ENCODE measurements at places on chromosomes 3 and 15.

DNA sequence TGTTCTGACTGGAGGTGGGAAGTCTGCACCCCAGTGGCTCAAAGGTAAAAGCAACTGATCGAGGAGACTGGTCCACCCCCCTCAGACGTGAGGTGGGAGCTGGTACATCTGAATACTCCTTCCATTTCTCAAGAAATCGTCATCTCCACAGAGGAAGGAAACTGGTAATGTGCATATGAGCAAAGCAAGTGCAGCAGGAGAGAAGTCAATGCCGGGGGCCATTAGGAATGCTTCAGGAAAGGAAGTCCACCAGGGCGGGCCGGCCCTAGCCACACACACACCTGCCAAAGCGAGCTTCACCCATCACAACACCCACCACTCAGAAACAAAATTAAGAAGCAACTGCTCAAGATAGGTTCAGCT, 8.5 kb downstream of the TBC1D2B start:
- no peak for DNase-seq

- no peak for DNase-seq
These were observed 4.8 kb downstream of the LIPC start for GRCh38 chr15:58436552-58436951.

DNA sequence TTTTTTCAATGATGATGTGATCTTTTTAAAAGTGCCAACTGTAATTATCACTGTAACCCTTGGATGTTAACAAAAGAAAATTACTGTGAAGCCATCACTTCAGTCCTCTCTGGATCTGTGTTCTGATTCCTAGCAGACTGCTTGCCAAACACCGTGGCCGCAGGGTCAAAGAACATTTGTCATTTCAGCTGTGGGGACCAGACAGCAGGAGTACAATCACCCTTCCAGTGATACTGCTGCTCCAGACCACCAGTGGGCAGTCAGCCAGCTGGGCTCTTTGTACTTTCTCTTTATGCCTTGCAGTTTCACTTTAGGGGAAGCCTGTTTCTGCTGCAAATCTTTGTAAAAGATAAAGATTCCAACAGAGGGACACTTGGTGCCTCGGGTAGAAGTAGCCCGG, 770.0 kb downstream of the GRM7 start:
- peak; percentile 2 for DNase-seq

DNA sequence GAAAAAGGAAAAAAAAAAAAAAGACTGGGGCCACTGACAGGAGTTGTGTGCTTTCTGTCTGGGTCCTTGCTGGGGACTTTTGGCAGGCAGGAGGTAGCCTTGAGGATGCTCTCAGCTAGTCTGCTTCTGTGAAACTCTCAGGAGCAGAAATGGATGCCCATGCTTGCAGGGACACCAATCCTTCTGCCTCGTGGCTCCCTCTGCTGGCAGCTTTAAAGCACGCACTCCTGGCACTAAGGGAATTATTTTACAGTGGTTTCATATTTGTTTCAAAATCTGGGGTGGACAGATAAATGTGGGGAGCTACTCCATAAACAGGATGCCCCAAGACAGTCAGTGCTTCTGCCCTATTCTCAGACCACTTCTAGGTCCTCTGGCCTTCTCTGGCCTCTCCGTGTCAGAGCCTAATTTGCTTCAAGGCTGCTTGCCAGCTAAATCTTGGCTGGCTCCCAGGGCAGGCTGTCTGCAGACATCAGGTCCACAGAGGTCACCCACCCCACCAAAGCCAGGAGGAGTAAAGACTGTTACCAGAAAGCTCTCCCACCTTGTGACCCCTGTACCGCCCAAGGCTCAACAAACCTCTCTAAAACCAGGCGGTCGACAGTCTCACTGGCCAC, 17.1 kb downstream of the TRAIP start:
- peak; percentile 89 for DNase-seq

DNA sequence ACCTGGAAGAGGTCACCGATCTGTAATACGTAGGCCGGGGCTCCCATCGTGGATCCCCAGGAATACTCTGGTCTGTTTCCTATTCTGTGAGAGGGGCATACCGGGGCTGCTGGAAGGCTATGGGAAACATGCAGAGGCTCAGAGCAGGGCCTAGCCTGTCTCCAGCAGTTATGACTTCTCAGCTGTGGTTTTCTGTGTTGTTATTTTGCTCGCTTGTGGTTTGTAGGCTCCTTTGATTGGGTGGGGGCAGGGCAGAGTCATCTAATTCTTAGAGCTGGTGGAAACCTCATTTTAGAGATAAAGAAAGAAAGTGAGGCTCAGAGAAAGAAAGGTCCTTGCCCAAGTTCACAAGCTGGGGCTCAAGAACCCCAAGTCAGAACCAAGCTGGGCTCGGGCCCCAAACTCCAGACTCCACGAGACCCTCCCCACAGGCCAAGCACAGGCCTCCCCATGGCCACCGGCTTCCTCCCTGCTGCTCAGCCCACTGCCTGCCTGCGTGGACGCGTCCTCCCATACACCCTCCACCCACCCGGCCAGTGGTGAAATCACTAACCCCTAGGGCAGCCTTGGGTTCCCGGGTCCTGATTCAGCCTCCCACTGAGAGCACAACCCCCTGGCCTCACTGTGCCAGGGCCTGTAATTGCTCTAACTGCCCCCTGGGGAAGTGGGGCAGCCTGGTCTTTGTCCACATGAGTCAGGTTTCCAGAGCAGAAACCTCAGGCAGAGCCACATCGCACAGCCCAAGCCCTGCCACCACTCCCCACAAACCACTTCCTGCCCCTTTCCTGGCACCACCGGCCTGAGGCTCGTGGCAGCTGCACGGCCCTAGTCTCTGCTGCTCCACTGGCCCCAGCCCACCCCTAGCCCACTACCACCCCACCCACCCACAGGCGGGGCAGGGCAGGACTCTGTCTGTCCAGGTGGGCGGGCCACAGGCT, 270.8 kb downstream of the UACA start:
- DNase-seq: peak; percentile 19

- DNase-seq: no peak
These were observed 67.4 kb downstream of the GTPBP8 start for GRCh38 chr3:113058188-113058587.

GRCh38 chr3:182487611-182488010, 305.7 kb upstream of the ATP11B start:
- no peak for DNase-seq

- DNase-seq: no peak
These were observed 489.1 kb upstream of the CFAP20DC start for GRCh38 chr3:59538753-59539432.

GRCh38 chr3:150312018-150312657, 96.0 kb upstream of the TSC22D2 start:
- no peak for DNase-seq

DNA sequence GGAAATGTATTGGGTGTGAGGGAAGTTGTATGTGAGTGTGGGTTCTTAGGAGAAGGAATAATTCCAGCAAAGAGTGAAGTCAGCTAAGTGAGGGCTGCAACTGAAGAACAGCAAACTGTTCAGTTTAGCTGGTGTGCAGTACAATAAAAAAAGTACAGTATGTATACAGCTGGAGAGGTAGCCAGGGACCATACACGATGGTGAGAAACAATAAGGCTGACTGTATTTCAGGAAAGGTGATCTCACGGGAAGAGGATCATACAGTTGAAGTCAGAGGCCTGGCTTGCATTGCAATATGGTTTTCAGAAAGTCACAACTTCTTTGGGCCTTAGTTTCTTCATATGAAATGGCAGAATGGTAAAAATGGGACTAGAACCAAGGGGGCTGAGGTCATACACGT, 222.4 kb downstream of the NEK10 start:
- DNase-seq: no peak

DNA sequence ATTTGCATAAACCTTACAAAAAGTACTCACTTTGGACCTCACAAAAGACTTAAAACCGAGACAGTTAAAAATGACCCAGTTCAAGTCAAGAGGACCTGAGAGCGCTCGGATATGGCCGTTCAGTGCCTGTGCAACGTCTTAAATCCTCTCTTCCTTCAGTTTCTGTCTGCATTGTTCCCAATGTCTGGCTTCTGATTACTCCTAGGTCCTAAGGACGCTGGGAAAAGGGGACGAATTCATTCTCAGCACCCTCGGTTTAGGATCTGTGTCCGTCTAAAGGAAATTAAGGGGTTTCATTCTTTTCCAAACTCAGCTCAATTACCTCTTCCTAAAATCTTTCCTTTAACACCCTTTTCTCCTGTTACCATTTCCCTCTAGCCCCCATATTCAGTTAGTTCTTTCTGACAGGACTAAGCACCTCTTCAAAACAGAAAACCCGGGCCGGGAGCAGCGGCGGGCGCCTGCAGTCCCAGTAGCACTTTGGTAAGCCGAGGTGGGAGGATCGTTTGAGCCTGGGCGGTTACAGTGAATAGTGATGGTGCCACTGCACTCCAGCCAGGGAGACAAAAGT, 970 bp downstream of the DPPA4 start:
- DNase-seq: no peak

DNA sequence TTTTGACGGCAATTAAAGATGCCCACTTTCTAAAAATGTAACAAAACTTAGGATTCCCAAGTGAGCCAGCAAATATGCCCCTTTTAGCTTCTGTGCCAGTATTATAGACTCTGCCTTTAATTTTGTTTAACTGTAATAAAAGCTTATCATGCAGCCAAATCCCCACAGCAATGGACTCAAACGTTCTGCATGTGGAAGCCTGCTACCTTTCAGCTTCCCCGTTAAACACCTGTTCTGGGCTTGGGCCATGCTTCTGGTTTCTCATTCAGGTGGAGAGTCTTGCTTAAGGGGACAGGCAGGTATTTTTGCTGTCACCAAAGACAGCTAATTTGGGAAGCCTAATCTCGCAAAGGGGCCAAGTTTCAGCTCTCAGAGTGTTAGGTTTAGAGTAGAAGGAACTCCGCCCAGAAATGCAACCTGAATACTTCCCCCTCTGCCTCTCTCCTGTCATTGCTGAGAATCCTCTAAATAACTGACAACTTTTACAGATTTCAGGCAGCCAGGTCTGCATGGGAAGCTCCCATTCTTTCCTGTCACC, 399.4 kb upstream of the ATP11B start:
- DNase-seq: no peak

- DNase-seq: no peak
These were observed 9.7 kb upstream of the RIOX2 start for GRCh38 chr3:97981886-97982285.

- peak; percentile 35 for DNase-seq
These were observed 188.8 kb downstream of the FEZF2 start for GRCh38 chr3:62184559-62184958.

- DNase-seq: no peak
These were observed 67.4 kb upstream of the FOXB1 start for GRCh38 chr15:59936741-59937140.

DNA sequence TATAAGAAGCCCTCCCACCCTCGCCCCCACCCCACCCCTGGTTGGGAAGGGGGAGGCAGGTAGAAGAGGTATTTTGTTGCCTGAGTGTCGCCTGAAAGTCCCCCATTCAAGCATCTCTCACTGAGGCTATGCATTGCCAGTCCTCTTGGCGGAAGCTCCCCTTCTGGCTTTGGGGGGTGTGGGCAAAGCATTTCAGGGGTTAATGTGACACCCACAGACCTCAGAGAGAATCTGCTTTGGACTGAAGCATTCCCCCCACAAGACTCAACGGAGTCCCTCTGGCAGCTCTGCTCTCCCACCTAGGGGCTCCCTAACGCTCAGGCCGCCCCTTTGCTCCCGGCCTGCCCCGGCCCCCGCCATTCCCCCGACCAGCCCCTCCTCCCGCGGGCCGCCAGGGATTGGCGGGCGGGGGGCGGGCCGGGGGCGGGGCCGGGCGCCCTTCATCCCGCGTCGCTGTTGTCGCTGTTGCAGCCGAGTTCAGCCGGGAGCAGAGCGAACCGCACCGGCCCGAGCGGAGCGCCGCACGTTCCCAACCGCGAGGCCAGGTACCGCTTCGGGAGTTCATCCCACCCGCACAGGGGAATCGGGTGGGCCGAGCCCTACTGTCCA, at the start of gene SLC38A3:
SLC38A3 (plus strand) TSS at position 468 of the 609 bp plus-strand sequence. CDS start 8,929 bp downstream, outside the sequence.
- DNase-seq: peak; percentile 83

DNA sequence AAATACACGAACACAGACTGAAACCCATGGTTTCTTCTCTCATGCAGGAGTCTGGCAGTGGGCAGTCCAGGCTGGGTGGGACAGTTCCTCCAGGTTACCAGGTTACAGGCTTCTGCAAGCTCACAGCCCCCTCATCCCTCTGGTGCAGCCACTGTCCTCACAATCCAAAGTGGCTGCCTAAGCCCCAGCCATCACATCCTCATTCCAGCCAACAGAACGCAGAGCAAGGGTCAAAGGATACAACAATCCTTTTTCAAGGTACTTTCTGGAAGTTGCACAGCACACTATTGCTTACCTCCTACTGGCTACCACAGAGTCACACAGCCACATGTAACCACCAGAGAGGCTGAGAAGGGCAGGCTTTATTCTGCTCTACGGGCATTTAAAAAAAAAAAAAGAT, 154.6 kb downstream of the NUP210 start:
- no peak for DNase-seq
